ENCODE measurements at places on chromosomes 4 and X.

DNA sequence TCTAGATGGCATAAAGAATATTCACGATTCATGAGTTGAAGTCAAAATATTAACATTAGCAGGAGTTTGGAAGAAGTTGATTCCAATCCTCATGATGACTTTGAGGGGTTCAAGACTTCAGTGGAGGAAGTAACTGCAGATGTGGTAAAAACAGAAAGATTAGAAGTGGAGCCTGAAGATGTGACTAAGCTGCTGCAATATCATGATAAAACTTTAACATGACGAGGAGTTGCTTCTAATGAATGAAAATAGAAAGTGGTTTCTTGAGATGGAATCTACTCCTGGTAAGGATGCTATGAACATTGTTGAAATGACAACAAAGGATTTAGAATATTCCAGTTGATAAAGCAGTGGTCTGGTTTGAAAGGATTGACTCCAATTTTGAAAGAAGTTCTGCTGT is 70.1 kb upstream of the TMLHE start:
- no peak for DNase-seq

DNA sequence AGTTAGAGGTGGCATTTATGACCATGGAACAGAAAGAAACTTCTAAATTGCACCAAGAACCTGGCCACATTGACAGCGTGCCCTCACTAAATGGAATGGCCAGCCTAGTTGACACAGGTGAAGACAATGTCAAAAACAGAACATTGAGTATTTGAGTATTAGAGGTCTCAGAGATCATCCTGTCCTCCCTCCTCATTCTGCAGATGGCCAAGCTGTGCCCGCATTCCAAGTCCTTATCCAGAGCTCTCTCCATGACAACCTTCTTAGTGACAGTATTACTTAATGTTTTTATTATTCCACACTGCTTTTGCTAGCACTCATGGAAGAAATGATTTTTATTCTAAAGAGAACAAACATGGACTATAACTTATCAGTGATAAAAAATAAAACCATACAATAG is 9.9 kb upstream of the CCDC110 start:
- no peak for DNase-seq

DNA sequence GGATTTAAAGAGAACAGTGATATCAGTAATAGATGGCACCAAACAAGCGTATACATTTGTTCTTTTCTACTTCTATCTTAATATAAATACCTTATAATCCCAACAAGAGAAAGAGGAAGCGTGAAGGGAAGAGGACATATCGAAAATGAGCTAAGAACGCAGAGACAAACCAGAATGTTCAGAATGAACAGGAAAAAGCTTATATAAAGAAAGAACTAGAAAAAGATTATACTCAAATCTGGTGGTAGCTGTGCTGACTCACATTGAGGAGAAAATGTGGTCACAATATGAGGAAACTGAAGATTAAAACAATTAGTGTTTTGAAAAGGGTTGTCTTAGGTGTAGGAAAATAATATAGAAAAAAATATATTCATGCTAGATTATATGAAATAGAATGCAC is 2.0 kb upstream of the GPR34 start:
- no peak for DNase-seq

GRCh38 chrX:50375481-50376267 is 95.0 kb downstream of the DGKK start:
- no peak for DNase-seq

DNA sequence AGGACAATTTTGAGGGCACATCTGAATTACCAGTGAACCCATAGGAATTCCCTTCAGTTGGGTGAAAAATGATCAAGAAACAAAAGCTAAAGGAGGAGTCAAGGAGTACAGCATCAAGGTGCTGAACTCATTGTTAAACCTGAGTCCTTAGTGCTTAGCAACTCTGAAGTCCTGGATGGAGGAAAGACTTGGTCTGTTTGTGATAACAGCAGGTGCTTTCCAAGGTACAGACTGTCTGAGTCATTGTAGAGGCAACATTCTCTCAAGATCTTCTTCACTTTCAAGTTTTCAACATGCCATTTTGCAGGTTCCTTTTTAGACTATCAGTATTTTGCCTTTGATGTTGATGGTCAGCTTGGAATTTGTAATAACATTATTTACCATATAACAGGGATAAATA is 293.9 kb downstream of the AFF2 start:
- DNase-seq, result no peak

- no peak for DNase-seq
Measured at GRCh38 chr4:130703211-130703935, 1607.4 kb downstream of the C4orf33 start.

- no peak for DNase-seq
Measured at GRCh38 chr4:47519239-47519883, 34.3 kb downstream of the ATP10D start.

GRCh38 chr4:96784336-96784735 is 944.4 kb downstream of the PDHA2 start:
- DNase-seq, result no peak

- no peak for DNase-seq
Measured at GRCh38 chrX:129310000-129310399, 213.3 kb downstream of the SMARCA1 start.

GRCh38 chrX:74242484-74243138 is 61.4 kb upstream of the ZCCHC13 start:
- peak; percentile 66 for DNase-seq

DNA sequence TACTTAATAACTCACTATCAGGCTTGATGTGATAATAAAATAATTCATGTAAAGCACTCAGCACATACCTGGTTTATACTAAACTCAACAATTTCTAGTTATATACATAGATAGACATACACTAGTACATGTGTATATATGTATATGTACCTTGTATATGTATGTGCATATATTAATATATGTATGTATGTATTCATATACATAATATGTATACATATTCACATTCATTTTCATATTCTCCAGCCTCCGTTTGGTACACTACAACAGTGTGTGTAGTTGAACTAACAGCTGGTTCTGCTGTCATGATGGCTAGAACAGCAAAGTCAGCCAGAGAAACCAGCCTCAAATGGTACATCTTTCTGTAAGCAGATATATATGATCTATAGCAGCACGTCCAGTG is 670.1 kb downstream of the RPA4 start:
- no peak for DNase-seq

DNA sequence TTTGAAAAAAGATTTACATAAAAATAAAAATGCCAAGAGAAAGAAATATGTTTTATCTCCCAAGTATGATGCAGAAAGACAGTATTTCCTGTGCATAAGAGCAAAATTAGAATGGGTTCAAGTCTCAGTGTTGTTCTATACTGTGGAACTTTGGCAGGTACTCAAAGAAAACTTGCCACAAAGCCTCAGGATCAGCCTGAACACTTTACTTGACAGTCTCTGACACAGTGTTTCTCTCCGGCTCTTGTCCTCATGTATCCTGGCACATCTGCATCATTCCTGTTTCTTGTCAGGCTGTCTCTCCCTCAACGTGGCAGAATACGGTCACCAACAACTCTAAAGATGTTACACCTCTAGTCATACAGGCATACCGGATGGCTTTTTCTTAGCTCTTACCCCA is 273.7 kb downstream of the ARHGAP24 start:
- DNase-seq, result no peak

- no peak for DNase-seq
Measured at GRCh38 chr4:25592736-25593135, 62.9 kb upstream of the SLC34A2 start.

GRCh38 chr4:113169368-113169767 is 119.9 kb downstream of the ANK2 start:
- no peak for DNase-seq

- no peak for DNase-seq
Measured at GRCh38 chrX:45508454-45508853, 307.8 kb upstream of the DIPK2B start.

- DNase-seq, result no peak
Measured at GRCh38 chr4:149886786-149887490, 71.3 kb upstream of the IQCM start.

Data from SW480 (cell line).